Stimulated activated CD8-positive, alpha-beta memory T cell treated with anti-CD3 and anti-CD28 coated beads, Interleukin-15, amount 100 ng/mL, for 4 hours (primary cell): ENCODE measurements at places on chromosomes 13 and 19.

GRCh38 chr13:45340422-45341033, 455 bp downstream of the TPT1 start:
- peak; percentile 74 for DNase-seq

GRCh38 chr13:66375756-66376155, 854.4 kb downstream of the PCDH9 start:
- no peak for DNase-seq

- DNase-seq: no peak
Measured at GRCh38 chr19:10044390-10044789, 31.1 kb downstream of the RDH8 start.

- no peak for DNase-seq
Measured at GRCh38 chr13:48776401-48776800, 122.7 kb downstream of the CYSLTR2 start.

GRCh38 chr13:42119875-42120274, 71.4 kb downstream of the DGKH start:
- DNase-seq: no peak

DNA sequence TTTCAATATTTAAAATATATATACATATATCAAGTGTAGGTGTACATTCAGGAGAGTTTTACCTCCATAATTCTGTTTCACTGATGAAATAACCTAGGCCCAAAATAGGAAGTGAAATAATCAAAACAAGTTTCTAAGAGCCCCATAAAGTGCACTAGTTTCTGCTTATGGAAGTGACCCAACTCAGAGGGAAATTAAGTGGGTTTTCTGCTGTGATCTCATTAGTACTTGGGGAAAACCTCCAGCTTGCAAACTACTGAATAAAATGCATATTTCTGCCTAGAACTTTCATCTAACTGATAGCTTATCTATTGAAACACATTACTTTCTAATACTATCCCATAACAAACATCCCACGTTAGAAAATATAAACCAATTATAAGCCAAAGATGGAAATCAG, 45.4 kb upstream of the MIR17HG start:
- DNase-seq: no peak

GRCh38 chr13:111517641-111518010, 197.2 kb downstream of the TEX29 start:
- DNase-seq: no peak

- no peak for DNase-seq
Measured at GRCh38 chr13:51828730-51829567, 16.0 kb downstream of the TMEM272 start.

DNA sequence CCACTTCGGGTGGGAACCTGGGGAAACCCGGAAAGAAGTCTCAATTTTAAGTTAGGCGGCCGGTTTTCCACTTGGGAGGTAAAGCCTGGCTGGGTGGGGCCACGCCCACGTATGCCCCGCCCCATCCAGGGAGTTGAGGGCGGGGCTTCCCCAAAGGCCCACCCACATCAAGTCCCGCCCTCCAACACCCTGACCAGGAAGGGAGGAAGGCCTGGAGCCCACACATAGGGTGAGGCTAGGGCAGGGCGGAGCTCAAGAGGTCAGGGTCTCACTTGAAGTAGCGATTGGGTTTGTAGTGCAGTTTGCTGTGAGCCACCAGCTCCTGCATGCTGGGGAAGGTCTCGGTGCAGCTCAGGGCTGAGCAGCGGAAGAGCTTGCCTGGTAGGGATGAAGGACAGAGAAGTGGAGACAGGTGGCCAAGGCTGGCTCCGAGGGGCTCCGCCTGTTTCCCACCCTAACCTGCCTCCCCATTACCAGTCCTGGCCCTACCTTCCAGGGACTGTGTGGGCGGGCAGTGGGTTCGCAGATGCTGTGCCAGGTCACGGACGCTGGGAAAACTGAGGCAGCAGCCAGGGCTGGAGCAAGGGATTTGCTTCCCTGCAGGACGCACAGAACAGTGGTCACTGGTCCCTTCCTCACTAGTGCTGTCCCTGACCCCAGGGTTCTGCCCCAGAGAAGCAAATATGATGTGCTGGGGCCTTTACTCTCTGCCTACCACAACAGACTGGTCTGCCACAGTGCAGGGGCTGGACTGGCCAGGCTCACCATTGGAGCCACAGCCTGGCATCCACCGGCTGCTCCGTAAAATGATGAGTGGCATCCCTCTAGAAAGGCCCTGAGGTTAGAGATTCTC, 1.6 kb downstream of the ZNF414 start:
- DNase-seq: no peak

DNA sequence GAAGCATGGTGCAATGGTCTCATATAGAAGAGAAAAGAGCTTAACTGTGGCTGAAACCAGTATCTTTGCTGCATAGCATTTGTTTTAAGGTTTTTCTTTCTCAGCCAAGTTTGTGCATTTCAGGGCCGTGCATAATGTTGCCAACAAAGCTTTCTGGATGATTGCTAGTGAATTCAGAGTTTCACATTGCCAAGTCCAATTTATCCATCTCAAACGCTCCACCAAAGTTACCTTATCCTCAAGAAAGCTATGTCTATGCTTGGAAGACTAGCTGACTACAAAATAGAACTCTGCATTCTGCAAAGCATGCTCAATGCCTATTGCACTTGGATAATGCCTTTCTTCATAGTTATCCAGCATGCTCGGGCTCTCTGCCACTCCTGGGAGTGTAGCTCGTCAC, 535.8 kb upstream of the SGCG start:
- no peak for DNase-seq
